ENCODE measurements at places on chromosomes 3 and 15.

- H3K4me3 ChIP-seq: no peak overlapping the region
- H3K27ac ChIP-seq: peak overlapping the region; percentile 36
- H3K27me3 ChIP-seq: no peaks in the 10 kb centered on the region
- H3K36me3 ChIP-seq: peaks cover 89% of the 10 kb centered on the region
- H3K4me1 ChIP-seq: peaks cover 10% of the 10 kb centered on the region
- DNase-seq: no peak
Measured at GRCh38 chr15:92958105-92958504, 58.0 kb downstream of the CHD2 start.

DNA sequence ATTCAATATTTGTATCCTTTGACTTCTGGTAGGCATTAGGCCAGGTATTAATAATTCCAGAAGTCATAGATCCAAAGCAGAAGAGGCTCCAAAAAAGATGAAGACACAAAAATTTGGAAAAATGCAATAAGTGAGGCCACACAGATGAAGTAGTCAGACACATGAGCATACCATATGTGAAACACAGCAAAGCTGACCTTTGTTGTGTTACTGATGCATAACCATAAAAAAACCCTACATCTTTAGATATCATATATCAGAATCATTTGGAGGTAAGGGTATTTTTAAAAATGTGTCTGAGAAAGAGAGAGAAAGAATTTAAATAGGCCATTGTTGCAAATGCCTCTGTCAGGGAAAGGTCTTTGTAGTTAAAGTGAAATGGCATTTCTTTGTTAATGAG, 314.9 kb downstream of the SLC9A9 start:
- H3K36me3 ChIP-seq: no peaks in the 10 kb centered on the region
- peaks cover 84% of the 10 kb centered on the region for H3K4me1 ChIP-seq
- H3K27me3 ChIP-seq: no peaks in the 10 kb centered on the region
- H3K27ac ChIP-seq: peak overlapping the region; percentile 62
- no peak for DNase-seq

DNA sequence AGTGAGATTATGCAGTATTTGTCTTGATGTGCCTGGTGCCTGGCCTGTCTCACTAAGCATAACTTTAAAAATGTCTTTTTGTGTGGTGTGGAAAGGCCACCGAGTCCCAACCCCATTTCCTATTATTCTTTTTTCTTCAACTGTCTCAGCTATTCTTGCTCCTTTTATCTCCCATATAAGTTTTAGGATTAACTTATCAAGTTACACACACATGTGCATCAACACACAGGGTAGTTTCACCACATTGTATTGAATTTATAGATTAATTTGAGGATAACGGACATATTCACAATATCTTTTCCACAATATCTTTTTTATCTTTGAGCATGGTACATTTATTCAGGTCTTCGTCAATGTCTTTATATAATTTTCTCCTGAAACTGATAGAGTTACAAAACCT, 127.6 kb downstream of the RYR3 start:
- DNase-seq: no peak
- no peak overlapping the region for H3K4me3 ChIP-seq
- H3K4me1 ChIP-seq: no peaks in the 10 kb centered on the region
- H3K27ac ChIP-seq: no peak overlapping the region

GRCh38 chr3:129325383-129325782, 46.7 kb downstream of the HMCES start:
- no peak overlapping the region for H3K4me3 ChIP-seq
- DNase-seq: no peak

- H3K36me3 ChIP-seq: no peaks in the 10 kb centered on the region
- DNase-seq: peak; percentile 70
- H3K4me3 ChIP-seq: peak overlapping the region; percentile 75
- peaks cover 41% of the 10 kb centered on the region for H3K4me1 ChIP-seq
- peak overlapping the region; percentile 96 for H3K27ac ChIP-seq
Measured at GRCh38 chr3:197023241-197023997, 6.2 kb downstream of the MELTF start.

DNA sequence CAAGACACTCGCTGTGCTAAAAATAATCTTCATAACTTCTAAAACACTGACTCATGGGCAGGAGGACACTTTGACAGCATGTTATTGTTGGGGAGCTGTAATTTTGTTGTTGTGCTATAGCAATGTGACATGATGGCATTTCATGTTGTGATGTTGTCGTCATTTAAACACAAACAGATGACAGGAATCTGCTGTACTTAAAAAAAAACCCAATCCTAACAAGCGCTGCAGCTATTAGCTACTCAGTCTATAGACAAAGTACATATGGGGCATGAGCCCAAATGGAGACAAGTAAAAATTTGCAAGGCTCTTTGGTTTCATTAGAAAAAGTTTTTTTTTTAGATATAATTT, 828 bp upstream of the ATOSA start:
- peak overlapping the region; percentile 98 for H3K27ac ChIP-seq
- DNase-seq: no peak
- H3K27me3 ChIP-seq: no peaks in the 10 kb centered on the region
- peaks cover 80% of the 10 kb centered on the region for H3K4me1 ChIP-seq
- peak overlapping the region; percentile 100 for H3K4me3 ChIP-seq

GRCh38 chr3:112627919-112628466, 12.9 kb downstream of the CCDC80 start:
- no peak overlapping the region for H3K27ac ChIP-seq
- no peak overlapping the region for H3K4me3 ChIP-seq
- H3K27me3 ChIP-seq: no peaks in the 10 kb centered on the region
- no peaks in the 10 kb centered on the region for H3K36me3 ChIP-seq
- H3K4me1 ChIP-seq: no peaks in the 10 kb centered on the region
- no peak for DNase-seq

GRCh38 chr3:5651351-5651750, 463.8 kb downstream of the EDEM1 start:
- H3K4me1 ChIP-seq: no peaks in the 10 kb centered on the region
- H3K36me3 ChIP-seq: no peaks in the 10 kb centered on the region
- no peak overlapping the region for H3K27ac ChIP-seq

DNA sequence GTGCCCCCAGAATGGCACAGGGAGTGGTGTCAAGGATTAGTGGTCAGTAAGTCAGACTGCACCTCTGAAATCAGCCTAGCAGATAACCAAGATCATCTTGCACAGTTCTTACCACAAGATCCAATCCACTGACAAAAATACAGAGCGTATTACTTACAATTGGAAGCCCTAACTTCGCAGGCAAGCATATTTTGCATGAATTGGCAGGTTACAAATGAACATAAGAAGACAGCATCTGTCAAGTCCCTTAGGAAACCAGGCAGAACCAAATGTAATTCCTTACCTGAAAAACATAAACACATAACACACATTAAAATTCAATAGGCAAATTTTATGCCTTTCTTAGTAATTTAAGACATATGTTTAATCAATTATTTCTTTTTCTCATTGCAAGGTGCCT, 293.4 kb downstream of the MAGI1 start:
- H3K27ac ChIP-seq: no peak overlapping the region
- no peaks in the 10 kb centered on the region for H3K27me3 ChIP-seq
- no peaks in the 10 kb centered on the region for H3K36me3 ChIP-seq
- no peak overlapping the region for H3K4me3 ChIP-seq
- no peaks in the 10 kb centered on the region for H3K4me1 ChIP-seq

DNA sequence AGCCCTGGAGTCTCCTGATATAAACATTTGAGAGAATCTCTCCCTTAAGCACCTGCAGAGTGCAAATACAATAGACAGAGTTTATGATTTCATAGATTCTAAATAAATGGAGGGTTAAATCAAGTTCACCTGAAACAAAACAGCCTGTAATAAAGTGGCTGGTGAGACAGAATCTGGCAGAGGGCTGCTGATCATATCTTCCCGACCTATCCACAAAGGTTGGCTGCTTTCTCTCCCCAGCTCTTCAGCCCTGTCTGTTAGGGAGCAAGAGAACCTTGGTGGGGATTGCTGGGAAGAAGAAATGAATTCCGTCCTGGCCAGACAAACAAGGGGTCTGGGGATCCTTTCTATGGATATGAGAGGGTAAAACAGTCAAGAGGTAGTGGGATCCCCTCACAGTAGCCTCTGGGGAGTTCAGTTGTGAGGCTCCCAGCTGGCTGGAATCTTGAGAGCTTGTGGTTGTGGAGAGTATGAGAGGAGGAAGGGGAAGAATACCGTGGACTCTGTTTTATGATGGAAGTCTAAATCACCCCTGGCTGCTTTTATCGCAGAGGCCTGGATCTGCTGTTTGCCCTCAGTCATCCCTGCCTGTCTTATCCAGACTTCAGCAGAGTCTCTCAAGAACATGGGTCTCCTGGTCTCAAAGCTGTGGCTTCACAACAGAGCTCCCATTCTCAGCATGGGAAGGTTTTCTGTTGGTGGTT, 451.3 kb downstream of the NTRK3 start:
- H3K4me1 ChIP-seq: no peaks in the 10 kb centered on the region
- H3K4me3 ChIP-seq: no peak overlapping the region
- DNase-seq: no peak
- H3K36me3 ChIP-seq: no peaks in the 10 kb centered on the region

GRCh38 chr3:168884353-168884903, 779.1 kb downstream of the MECOM start:
- no peak for DNase-seq
- no peaks in the 10 kb centered on the region for H3K27me3 ChIP-seq
- no peaks in the 10 kb centered on the region for H3K36me3 ChIP-seq
- no peak overlapping the region for H3K4me3 ChIP-seq

- H3K4me1 ChIP-seq: peaks cover 30% of the 10 kb centered on the region
- no peak for DNase-seq
- H3K36me3 ChIP-seq: peaks cover 17% of the 10 kb centered on the region
- H3K27ac ChIP-seq: no peak overlapping the region
- H3K27me3 ChIP-seq: no peaks in the 10 kb centered on the region
- H3K4me3 ChIP-seq: no peak overlapping the region
Measured at GRCh38 chr15:60399931-60400330, 2.1 kb upstream of the ANXA2 start.

GRCh38 chr3:11206316-11206715, 52.0 kb downstream of the HRH1 start:
- no peaks in the 10 kb centered on the region for H3K36me3 ChIP-seq
- no peak for DNase-seq
- no peak overlapping the region for H3K27ac ChIP-seq
- no peaks in the 10 kb centered on the region for H3K4me1 ChIP-seq
- no peak overlapping the region for H3K4me3 ChIP-seq

DNA sequence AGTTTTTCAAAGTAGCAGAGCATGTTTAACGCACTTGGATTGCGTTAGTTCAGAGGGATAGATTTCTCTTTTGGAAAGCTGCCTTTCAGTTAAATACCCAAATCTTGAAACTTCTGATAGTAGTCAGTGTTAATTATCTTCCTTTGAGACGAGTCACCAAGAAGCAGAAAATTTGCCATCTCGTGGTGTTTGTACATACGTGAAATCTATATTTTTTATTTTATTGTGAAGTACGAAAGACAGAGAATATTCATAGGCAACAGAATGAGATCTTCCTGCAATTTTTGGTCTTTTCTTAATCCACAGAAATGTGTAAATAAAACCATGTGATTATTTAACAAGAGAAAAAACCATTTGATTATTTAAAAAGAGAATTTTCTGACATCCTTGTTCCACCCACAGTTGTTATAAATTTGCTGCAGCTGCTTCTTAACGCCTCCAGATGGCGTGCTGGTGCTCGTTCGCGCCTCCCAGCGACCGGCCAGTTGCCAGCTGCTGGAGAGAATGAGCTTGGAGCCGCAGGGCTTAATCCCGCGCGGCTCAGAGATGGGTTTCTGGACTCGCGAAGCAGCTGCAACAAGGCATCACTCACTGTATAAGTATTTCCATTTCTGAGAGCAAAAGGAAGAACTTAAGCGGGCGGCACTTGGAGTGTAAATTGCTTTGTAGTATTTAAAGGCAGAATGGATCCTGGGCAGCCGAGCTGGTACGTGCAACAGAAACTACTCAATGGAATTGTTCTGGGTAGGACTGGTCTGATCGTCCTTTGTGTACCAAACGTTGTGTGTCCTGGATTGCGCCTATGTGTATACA, 10.5 kb upstream of the SLITRK3 start:
- no peaks in the 10 kb centered on the region for H3K36me3 ChIP-seq
- H3K27me3 ChIP-seq: peaks cover 2% of the 10 kb centered on the region
- DNase-seq: no peak
- H3K27ac ChIP-seq: no peak overlapping the region
- peaks cover 3% of the 10 kb centered on the region for H3K4me1 ChIP-seq

DNA sequence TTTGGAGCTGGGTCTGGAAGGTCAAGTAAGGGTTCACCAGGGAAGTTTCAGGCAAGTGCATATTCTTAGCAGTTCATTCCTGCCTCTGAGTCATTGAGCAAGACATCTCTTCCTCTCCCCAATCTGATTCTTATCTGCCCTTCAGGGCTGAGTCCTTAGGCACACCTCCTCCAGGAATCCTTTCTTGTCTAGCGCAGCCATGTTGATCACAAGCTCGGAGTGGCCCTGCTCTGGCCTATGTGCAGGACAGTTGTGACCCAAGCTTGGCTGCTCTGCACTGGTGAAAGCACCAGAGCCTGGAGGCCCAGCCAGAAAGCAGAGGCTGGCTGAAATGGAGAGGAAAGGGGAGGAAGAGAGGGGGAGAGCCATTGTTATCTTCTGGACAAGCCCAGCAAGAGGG, 30.9 kb upstream of the MRPS22 start:
- no peak overlapping the region for H3K27ac ChIP-seq
- H3K36me3 ChIP-seq: no peaks in the 10 kb centered on the region
- peaks cover 17% of the 10 kb centered on the region for H3K27me3 ChIP-seq
- DNase-seq: no peak
- H3K4me1 ChIP-seq: no peaks in the 10 kb centered on the region

GRCh38 chr3:196932600-196932999, 9.7 kb downstream of the NCBP2 start:
- peak overlapping the region; percentile 44 for H3K4me3 ChIP-seq
- no peaks in the 10 kb centered on the region for H3K27me3 ChIP-seq
- peaks cover 35% of the 10 kb centered on the region for H3K4me1 ChIP-seq
- no peak for DNase-seq
- peaks cover 83% of the 10 kb centered on the region for H3K36me3 ChIP-seq
- H3K27ac ChIP-seq: peak overlapping the region; percentile 82

DNA sequence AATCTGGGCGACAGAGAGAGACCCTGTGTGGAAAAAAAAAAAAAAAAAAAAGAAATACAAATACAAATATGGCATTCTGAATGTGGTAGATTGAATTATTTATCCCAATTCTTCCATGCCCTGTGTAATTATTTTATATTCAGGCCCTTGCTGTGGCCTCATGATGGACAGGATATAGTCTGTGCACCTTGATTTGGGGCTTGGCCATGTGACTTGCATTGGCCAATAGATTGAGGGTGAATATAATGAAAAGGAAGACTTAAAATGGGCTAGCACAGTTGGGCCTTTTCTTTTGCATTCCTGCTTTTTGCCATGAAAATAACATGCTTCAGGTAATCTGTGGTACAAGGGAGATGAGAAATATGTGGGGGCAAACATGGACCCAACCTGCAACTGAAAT, 27.1 kb upstream of the IGF2BP2 start:
- H3K36me3 ChIP-seq: no peaks in the 10 kb centered on the region
- no peak overlapping the region for H3K4me3 ChIP-seq
- no peak for DNase-seq
- H3K27ac ChIP-seq: no peak overlapping the region
- H3K4me1 ChIP-seq: no peaks in the 10 kb centered on the region
- peaks cover 9% of the 10 kb centered on the region for H3K27me3 ChIP-seq

Data from activated B cell treated with CpG ODN at 0.5 μM for 24 hours (primary cell).